Endothelial cell of umbilical vein (primary cell): ENCODE measurements at places on chromosomes 2 and 18. TPM values are rescaled to one million over a fixed set of nuclear protein-coding genes. Genes with fewer than 3 reads are reported as not detected.

The ANKRD30B gene
- not detected in 2 replicates for total RNA-seq

The TMEM198 gene
- total RNA-seq, result not detected in 2 replicates

- DNase-seq, result no peak
These were observed at the start of gene DLGAP1 for GRCh38 chr18:4455113-4455811. TSS of gene DLGAP1 (minus strand) at chr18:4455307.

The TRIM43 gene
- total RNA-seq, result not detected in 2 replicates

GRCh38 chr18:57422313-57422872, 12.8 kb upstream of the ONECUT2 start:
- DNase-seq, result no peak

The RGPD4 gene
- 0.09 TPM in 1 of 2 replicates, not detected in the other for total RNA-seq

The NUP35 gene
- 18.5 and 22.1 TPM in 2 replicates for total RNA-seq

DNA sequence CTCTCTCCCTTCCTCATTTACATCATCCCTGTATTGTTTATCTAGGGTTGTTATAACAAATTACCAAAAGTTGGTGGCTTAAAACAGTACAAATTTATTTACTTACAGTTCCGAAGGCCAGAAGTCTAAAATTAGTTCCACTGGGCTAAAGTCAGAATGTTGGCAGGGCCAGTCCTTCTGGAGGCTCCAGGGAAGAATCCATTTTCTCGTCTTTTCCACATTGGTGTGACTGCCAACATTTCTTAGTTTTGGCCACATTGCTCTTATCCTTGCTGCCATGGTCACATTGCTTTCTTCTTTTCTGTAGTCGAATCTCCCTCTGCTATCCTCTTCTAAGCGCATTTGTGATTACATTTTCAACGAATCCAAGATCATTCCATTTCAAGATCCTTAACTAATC, 34.7 kb downstream of the ICOS start:
- no peak for DNase-seq

DNA sequence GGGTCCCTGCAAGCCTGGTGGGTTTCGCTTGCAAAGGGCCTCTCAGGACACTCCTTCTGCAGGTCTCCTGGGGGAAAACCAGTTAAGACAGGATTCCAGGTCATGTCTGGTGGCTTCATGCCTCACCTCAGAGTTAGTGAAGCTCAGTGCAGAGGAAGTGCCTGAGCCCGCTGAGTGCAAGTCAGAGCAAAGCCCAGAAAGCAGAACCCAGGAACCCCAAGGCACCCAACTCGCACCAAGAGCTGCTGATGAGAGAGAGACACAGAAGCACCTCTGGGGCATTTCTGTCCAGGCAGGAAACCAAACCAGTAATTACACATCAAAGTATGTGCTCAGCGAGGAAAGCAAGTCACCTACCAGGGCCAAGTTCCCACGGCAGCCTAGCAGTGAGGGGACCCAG, 78.4 kb downstream of the ARHGEF4 start:
- no peak for DNase-seq

DNA sequence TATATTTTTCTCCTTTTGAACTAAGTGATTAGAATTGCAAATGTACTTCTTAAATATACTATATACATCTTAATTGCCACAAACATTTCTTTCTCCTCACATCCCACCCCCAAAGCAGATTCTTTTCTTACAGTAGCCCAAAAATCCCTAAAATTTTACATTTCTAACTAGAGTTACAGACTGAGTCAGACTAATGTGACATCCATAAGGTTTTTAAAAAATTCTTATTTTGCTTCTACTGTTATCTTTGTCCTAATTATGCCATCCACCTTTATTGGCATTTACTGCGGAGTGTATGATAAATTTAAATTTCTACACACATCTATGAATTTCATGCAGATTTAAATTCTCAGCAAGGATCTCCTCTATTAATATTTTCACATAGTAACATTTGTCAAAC, 15.8 kb downstream of the PELI1 start:
- DNase-seq, result no peak

GRCh38 chr2:59297816-59298215, 1056.7 kb upstream of the FANCL start:
- no peak for DNase-seq

The SERPINB10 gene
- total RNA-seq, result not detected in 2 replicates
